GDM1 (cell line): ENCODE measurements at places on chromosomes 1 and 21.

DNA sequence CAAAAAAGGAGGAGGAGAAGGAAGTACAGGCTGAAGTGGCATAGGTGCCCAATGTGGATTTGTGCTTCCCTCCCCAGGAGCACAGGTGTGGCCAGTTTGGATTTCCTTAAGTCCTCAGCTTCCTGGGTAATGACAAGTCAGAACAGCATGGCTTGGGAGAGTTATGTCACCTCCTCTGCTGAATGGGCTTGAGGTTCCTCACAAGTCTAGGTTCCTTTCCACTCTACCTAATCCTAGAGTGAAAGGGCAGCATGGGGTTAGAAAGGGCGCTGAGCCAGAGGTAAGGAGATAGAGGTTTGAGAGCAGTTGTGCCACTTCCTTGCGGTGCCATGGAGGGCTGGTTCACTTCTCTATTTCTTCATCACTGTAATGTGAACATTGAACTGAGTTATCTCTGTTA lies 35.5 kb upstream of the IL20 start:
- peak; percentile 47 for DNase-seq

DNA sequence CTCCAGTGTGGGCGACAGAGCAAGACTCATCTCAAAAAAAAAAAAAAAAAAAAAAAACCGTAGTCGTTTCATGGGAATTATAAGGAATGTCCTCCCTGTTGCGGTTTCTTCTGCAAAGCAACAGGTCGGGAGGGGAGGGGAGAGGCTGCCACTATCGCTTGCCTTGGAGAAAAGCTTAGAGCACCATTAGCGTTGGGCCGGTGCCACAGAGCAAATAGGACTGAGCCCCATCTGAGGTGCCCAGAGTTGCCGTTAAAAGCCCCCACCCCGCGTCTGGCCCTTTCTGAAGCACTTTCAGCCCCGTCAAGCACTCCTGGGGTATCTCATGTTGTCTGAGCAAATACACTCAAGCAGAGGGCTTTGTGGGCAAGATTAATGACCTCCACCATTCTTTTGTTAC lies 2.2 kb downstream of the RIPPLY3 start:
- DNase-seq = no peak

- no peak for DNase-seq
Measured at GRCh38 chr1:92310185-92310597, 11.3 kb downstream of the RPAP2 start.

DNA sequence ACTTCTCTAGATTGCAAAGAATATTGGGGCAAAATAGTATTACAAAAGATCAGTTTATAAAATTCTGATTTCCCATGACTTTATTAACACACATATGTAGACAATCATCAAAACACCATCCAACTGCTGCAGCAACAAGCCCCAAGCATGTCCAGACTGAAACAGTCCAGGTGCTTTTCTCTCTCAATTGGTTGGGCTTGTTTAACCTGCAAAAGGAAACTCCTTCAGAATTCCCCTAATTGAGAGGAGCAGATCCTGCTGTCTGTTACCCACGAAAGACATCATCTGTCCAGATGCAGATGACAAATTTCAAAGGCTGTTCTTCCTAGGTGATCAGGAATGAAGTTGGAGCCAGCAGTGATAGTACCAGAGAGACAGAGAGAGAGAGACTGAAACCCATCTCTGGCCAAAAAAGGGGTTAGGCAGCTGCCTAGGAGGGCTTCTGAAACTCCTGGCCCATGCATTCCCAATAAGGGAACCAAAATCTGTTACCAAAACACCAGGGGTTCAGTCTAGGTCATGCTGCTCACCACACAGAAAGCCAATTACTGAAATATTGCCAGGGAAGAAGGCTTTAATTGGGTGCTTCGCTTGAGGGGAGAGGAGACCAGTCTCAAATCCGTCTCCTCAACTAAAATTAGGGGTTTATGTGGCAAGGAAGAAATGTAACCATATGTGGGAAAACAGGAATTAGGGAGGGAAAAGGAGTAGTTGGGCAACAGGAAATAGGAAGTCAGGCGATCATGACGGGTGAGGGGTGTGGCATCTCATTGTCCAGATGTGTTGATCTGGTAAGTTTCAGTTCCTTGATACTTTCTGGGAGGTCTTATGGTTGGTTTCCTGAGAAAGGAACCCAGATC lies 34.7 kb upstream of the RGL1 start:
- no peak for DNase-seq

DNA sequence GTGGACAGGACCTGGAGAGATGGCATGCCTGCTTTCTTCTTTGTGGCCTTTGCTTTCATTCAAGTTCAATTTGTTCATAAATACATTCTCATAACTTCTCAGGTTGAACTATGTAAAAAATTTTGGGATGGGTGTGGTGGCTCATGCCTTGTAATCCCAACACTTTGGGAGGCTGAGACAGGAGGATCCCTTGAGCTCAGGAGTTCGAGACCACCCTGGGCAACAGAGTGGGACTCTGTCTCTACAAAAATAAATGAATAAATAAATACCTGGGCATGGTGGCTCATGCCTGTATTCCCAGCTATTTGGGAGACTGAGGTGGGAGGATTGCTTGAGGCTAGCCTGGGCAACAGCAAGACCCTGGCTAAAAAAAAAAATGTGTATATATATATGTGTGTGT lies 2.1 kb downstream of the KIF1B start:
- no peak for DNase-seq

DNA sequence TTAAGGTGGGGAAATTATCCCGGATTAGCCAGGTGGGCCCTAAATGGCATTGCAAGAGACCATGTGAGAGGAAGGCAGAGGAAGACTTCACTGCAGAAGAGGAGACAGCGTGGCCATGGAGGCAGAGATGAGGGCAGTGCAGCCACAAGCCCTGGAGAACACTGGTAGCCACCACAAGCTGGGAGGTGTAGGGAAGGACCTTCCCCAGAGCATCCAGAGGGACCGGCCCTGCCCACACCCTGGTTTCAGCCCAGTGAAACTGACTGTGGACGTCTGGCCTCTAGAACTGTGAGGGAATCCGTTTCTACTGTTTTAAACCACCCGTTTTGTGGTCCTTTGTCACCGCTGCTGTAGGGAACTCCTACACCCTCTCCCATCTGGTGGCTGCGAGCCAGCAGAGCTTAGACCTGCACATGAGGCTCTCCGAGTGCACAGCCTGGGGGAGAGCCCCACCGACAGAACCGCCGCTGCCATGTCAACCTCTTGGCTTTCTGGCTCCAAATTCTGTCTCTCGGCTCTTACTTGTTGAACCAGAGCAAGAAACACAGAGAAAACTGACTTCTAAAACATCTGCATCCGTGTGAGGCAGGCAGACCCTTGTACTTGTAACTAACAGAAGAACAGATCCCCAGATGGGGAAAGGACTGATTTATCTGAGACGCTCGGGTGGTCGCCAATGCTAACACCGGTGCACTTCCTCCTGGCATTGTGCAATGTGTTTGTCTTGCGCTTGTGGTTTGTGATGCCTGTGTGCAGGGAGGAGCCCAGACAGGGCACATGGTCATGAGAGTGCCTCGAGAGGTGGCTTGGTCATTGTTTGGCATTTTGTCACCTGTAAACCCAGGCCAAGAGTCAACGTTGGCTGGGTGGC lies 90.8 kb upstream of the TMPRSS2 start:
- DNase-seq = no peak

- no peak for DNase-seq
Measured at GRCh38 chr1:94679332-94680038, 137.9 kb upstream of the F3 start.

GRCh38 chr21:27094184-27094948 lies 127.5 kb upstream of the ADAMTS5 start:
- DNase-seq = no peak

GRCh38 chr1:13228343-13228781 lies 2.4 kb upstream of the PRAMEF18 start:
- DNase-seq = peak; percentile 5

DNA sequence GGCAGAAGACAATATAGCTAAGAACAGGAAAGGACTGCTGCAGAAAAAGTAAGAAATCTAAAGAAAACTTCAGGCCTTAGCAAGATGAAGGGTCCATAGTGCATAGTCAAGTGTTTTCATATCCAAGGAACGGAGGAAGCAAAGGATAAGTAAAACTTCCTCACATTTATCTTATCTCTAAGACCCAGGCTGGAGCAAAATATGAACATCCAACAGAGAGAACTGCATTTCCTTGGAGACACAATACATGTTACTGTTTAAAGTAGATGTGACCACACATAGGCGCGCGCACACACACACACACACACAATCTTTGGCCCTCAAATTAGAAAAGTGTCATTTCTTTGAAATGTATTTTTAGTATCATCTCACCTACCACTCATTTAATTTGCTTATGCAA lies 66.7 kb downstream of the TTLL7 start:
- DNase-seq = no peak

- DNase-seq = no peak
Measured at GRCh38 chr1:176959191-176959820, 205.2 kb downstream of the ASTN1 start.

GRCh38 chr1:10947181-10947580 lies 65.3 kb upstream of the TARDBP start:
- DNase-seq = no peak

GRCh38 chr1:12196641-12197482 lies 30.1 kb downstream of the TNFRSF1B start:
- no peak for DNase-seq

DNA sequence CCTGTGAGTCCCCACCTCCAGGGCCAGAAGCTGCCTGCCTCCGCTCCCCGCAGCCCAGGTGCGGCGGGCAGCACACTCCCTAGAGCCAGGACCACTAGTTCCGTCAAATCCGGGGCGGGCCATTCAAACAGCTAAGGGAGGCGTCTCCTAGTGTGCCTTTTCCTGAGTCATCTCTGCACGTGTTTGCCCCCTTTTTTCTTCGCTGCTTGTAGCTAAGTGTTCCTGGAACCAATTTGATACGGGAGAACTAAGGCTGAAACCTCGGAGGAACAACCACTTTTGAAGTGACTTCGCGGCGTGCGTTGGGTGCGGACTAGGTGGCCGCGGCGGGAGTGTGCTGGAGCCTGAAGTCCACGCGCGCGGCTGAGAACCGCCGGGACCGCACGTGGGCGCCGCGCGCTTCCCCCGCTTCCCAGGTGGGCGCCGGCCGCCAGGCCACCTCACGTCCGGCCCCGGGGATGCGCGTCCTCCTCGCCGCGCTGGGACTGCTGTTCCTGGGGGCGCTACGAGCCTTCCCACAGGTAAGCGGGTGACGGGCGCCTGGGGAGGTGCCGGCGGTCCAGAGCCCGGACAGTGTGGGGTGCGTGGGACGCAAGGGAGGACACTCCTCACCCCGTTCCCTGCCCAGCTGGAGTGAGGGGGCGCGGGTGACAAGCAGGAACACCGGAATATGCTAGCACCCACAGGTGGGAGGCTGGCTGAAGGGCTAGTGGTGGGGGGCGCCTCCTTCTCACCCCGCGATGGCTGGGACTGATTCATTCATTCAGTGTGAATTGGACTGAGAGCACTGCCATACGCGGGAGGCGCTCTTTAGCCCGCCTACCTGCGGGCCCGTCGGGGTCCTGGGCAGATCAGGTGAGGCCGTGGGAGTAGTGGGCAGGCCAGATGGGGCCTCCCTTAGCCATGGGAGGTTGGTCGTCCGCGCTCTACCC lies at the start of gene TNFRSF8:
Gene TNFRSF8 (plus strand): TSS at position 163 of the 932 bp plus-strand sequence. CDS start 296 bp downstream, at position 459.
- DNase-seq = no peak

DNA sequence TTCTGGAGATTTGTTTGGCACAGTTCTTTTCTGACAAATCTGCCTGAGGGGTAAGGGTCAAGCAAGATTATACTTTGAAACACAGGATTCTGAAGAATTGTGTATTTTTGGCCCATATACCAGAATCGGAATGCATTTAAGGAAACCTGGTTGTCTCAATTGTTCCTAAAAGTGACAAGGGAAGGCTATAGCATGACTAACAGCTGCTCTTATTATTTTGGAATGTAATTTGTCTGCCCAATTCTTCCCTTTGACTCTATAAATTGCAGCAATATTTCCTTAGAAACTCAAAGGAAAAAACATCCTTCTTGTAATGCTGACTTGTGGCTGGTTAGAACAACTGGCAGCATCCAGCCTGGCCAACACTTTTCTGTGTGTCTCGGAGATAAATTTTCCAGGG lies 15.8 kb upstream of the VCAM1 start:
- no peak for DNase-seq
